Endothelial cell (in vitro differentiated cells): ENCODE measurements at places on chromosomes 6 and 20. TPM values are rescaled to one million over a fixed set of nuclear protein-coding genes. Genes with fewer than 3 reads are reported as not detected.
A peak's percentile ranks its signal among the peaks of the same experiment; 100 is the strongest.

GRCh38 chr6:11196511-11197174 is 35.8 kb downstream of the NEDD9 start:
- H3K4me3 ChIP-seq: peak overlapping the region; percentile 17
- no peaks in the 10 kb centered on the region for H3K27me3 ChIP-seq
- no peaks in the 10 kb centered on the region for H3K36me3 ChIP-seq

DNA sequence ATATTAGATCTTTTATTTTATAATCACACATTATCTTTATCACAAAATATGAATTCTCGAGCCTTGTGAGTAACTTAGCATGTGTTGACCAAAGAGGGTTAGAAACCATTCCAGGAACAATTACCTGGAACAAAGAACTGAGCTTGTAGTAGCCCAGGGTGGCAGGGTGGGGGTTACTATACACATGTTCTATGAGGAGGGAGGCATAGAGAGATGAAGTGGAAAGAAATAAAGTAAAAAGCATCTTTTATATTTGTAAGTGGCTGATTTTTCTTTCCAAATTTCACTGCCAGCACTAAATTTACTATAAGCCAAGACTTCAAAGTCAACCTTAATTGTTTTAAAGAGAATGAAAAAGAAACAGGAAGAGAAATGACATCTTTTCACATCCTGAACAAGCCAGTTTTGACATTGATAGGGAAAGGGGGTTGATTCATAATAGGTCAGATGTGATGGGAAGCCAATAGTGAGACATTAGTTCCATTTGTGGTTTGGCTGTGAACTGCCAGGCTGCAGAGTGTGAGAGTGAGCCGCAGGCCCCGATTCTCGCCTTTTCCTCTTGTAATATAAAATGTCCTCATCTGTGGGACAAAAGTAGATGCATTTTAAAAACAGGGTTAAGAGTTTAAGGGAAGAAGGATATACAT is 52.7 kb upstream of the MYB start:
- peaks cover 8% of the 10 kb centered on the region for H3K4me1 ChIP-seq
- peaks cover 5% of the 10 kb centered on the region for H3K27me3 ChIP-seq
- no peak overlapping the region for H3K27ac ChIP-seq
- no peak for DNase-seq

GRCh38 chr6:111605100-111605751 is 452 bp downstream of the TRAF3IP2 start:
- peak; percentile 38 for DNase-seq
- H3K4me3 ChIP-seq: peak overlapping the region; percentile 92
- peak overlapping the region; percentile 85 for H3K27ac ChIP-seq
- H3K4me1 ChIP-seq: peaks cover 66% of the 10 kb centered on the region
- no peaks in the 10 kb centered on the region for H3K36me3 ChIP-seq
- H3K27me3 ChIP-seq: peaks cover 2% of the 10 kb centered on the region

PYGB gene
- 57.9 TPM for total RNA-seq

GRCh38 chr6:82772851-82773717 is 292.6 kb downstream of the UBE3D start:
- H3K4me3 ChIP-seq: no peak overlapping the region
- H3K27me3 ChIP-seq: no peaks in the 10 kb centered on the region
- DNase-seq: no peak
- H3K36me3 ChIP-seq: no peaks in the 10 kb centered on the region
- H3K27ac ChIP-seq: no peak overlapping the region
- H3K4me1 ChIP-seq: no peaks in the 10 kb centered on the region

GRCh38 chr20:19909725-19910124 is 107.4 kb upstream of the NAA20 start:
- H3K27me3 ChIP-seq: peaks cover 2% of the 10 kb centered on the region
- no peak for DNase-seq
- peaks cover 6% of the 10 kb centered on the region for H3K36me3 ChIP-seq

- H3K27me3 ChIP-seq: peaks cover 18% of the 10 kb centered on the region
- peak overlapping the region; percentile 71 for H3K4me3 ChIP-seq
- peaks cover 6% of the 10 kb centered on the region for H3K36me3 ChIP-seq
Observed at GRCh38 chr6:2986722-2987221, 12.9 kb upstream of the NQO2 start.

- no peaks in the 10 kb centered on the region for H3K36me3 ChIP-seq
- H3K27me3 ChIP-seq: no peaks in the 10 kb centered on the region
- no peak overlapping the region for H3K27ac ChIP-seq
- DNase-seq: no peak
- no peaks in the 10 kb centered on the region for H3K4me1 ChIP-seq
Observed at GRCh38 chr6:67792996-67793395, 842.1 kb upstream of the ADGRB3 start.

TMC2 gene
- not detected for total RNA-seq
